Activated T-helper 1 cell treated with anti-CD3 and anti-CD28 coated beads, Interleukin-12 subunit alpha, Interleukin-12 subunit beta, Interleukin-2, Interleukin-4 antibody, amounts not matched to agents 30 ng/mL and 10 ng/mL and 1 ng/mL, durations not matched to agents 14 hours and 24 hours and 36 hours (primary cell): ENCODE measurements at places on chromosomes 7 and 10. TPM values are rescaled to one million over a fixed set of nuclear protein-coding genes. Genes with fewer than 3 reads are reported as not detected.

Gene SPDYE8
- not detected in 2 replicates for total RNA-seq

DNA sequence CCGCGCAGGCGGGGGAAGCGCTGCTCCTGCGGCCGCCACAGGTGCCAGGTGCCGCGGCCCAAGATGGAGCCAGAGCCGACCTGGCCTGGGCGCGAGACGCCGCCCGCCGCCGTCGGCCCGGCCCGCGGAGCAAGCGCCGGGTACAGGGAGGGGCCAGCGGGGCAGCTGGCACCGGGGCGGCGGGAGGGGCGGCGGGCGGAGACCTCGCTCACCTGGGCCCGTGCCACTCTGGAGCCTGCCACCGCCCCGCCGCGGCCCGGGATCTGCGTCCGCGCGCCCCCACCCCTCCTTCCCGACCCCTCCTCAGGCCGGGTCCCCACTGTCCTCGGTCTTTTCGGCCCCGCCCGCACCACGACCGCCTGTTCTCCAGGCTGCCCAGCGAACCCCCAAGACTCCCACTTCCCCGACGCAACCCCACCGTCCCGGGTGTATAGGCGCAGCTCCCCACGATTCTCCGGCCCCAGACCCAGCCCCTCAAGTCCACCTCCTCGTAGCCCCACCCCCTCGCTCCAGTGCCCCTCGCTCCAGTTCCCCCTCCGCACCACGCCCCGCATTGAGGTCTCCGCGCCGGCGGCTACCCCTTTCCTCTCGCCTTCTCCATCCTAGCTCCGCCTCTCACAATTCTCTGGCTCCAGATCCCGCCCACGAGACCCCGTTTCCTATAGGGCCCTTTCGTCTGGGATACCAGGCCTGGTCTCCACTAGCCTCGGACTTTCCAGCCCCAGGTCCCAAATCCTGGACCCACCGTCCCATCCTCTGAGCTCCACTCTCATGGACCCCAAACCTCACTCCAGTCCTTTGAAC lies at the start of gene GPRIN2:
GPRIN2 (minus strand) TSS at position 144 of the 804 bp plus-strand sequence. CDS start 5,922 bp downstream, outside the sequence.
- peaks cover 6% of the 10 kb centered on the region for H3K27me3 ChIP-seq
- no peak within 1 kb of the TSS for H3K27ac ChIP-seq
- no peak within 1 kb of the TSS for H3K4me3 ChIP-seq
- DNase-seq: no peak
- no peaks in the 10 kb centered on the region for H3K36me3 ChIP-seq

Gene ANKRD1
- not detected in 2 replicates for total RNA-seq

DNA sequence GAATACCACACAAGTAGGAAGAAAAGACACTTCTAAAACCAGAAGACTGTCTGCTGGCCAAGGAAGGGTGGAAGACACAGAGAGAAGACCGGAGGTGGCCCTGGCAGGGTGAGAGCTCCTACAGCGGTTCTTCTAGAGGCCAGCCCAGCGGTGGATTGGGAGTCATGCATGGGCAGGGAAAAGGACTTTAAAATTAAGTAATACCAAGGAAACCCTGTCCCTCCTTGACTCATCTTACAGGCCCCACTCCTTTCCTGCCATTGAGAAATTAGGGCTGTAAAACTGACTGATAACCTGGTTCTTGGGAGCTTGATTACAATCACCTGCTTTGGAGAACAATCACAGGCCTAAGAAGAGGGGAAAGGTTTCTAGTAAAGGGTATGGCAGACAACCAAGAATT lies 16.1 kb downstream of the CALML3 start:
- no peak overlapping the region for H3K27ac ChIP-seq
- DNase-seq: no peak
- no peaks in the 10 kb centered on the region for H3K4me1 ChIP-seq
- H3K4me3 ChIP-seq: no peak overlapping the region
- H3K27me3 ChIP-seq: peaks cover 14% of the 10 kb centered on the region

GRCh38 chr10:24603333-24603732 lies 120.4 kb downstream of the ARHGAP21 start:
- peak overlapping the region; percentile 95 for H3K27ac ChIP-seq
- no peaks in the 10 kb centered on the region for H3K27me3 ChIP-seq
- no peak for DNase-seq

DNA sequence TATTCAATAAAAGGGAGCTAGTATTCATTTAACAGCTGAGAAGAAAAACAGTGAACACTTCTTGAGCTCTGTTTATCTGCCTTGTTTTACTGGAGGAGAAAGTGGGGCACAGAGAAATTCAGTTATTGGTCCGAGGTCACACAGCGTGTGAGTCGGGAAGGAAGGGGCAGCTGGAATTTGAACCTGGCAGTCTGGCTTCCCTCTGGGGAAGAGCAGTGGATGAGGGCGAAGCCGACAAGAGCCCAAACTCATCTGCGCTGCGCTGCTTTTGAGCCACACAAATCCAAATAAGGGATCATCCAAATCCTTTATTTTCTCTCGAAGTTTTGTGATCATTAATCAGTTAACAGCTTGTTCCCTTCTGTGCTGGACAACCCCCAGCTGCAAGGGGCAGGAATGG lies 23.7 kb upstream of the PFKFB3 start:
- H3K27ac ChIP-seq: no peak overlapping the region
- H3K4me3 ChIP-seq: no peak overlapping the region
- no peaks in the 10 kb centered on the region for H3K27me3 ChIP-seq

DNA sequence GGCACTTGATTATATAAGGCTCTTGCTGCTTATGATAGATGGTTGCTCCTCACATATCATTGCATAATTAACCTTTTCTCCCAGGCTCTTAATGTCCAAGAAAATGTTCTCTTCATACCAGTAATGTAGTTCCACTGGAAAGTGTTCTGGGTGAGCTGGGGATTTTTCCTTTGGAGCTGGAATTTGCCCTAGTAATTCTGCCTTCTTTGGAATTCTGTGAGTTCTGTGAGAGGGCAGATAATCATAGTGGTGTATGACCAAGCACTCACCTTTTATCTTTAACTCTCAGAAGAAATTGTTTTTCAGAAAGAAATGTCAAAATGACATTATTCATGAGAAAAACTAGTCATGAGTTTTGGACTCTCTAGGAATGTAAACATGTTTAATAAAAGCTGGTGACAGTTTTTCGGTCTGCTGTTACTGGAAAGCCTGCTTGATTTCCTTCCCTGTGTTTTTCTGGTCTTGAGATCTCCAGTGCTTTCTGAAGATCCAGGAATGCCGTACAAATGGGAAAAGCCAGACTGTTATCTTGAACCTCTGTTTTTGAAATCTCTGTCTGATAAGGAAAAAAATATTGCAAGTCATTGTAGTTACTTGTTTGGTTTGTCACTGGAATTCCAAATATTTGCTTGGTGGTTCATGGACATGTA lies 148.3 kb upstream of the PRPS1L1 start:
- no peak overlapping the region for H3K4me3 ChIP-seq
- H3K27me3 ChIP-seq: peaks cover 11% of the 10 kb centered on the region
- no peak overlapping the region for H3K27ac ChIP-seq
- H3K4me1 ChIP-seq: peaks cover 12% of the 10 kb centered on the region

GRCh38 chr7:139242741-139243281 lies 11.8 kb downstream of the UBN2 start:
- H3K4me1 ChIP-seq: peaks cover 15% of the 10 kb centered on the region
- no peak for DNase-seq
- H3K36me3 ChIP-seq: peaks cover 41% of the 10 kb centered on the region
- no peak overlapping the region for H3K4me3 ChIP-seq

GRCh38 chr7:52838981-52839411 lies 196.4 kb upstream of the POM121L12 start:
- DNase-seq: no peak
- no peaks in the 10 kb centered on the region for H3K27me3 ChIP-seq
- H3K27ac ChIP-seq: no peak overlapping the region
- H3K36me3 ChIP-seq: no peaks in the 10 kb centered on the region
- no peaks in the 10 kb centered on the region for H3K4me1 ChIP-seq

DNA sequence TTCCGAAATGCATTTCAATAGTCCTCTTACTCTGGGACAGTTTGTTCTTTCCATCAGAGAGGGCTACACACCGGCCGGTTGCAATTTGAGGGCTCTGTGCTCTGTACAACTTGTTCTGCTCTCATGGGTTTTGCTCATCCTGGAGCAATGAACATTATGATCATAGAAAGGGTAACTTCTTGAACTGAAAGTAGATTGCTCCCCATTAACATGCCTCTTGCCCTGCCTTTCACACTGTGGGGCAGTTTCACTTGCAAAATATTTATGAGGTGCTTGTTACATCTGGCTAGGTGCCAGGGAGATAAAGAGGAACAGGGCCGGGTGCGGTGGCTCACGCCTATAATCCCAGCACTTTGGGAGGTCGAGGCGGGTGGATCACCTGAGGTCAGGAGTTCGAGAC lies 97.3 kb upstream of the MPP7 start:
- H3K4me1 ChIP-seq: no peaks in the 10 kb centered on the region
- DNase-seq: no peak
- H3K4me3 ChIP-seq: no peak overlapping the region
- H3K27ac ChIP-seq: no peak overlapping the region
- H3K36me3 ChIP-seq: no peaks in the 10 kb centered on the region

- DNase-seq: peak; percentile 39
- peak overlapping the region; percentile 64 for H3K4me3 ChIP-seq
- peaks cover 13% of the 10 kb centered on the region for H3K36me3 ChIP-seq
- H3K27me3 ChIP-seq: peaks cover 3% of the 10 kb centered on the region
- H3K27ac ChIP-seq: peak overlapping the region; percentile 91
- H3K4me1 ChIP-seq: peaks cover 85% of the 10 kb centered on the region
Measured at GRCh38 chr10:124722798-124723783, 21.1 kb downstream of the FAM53B start.

DNA sequence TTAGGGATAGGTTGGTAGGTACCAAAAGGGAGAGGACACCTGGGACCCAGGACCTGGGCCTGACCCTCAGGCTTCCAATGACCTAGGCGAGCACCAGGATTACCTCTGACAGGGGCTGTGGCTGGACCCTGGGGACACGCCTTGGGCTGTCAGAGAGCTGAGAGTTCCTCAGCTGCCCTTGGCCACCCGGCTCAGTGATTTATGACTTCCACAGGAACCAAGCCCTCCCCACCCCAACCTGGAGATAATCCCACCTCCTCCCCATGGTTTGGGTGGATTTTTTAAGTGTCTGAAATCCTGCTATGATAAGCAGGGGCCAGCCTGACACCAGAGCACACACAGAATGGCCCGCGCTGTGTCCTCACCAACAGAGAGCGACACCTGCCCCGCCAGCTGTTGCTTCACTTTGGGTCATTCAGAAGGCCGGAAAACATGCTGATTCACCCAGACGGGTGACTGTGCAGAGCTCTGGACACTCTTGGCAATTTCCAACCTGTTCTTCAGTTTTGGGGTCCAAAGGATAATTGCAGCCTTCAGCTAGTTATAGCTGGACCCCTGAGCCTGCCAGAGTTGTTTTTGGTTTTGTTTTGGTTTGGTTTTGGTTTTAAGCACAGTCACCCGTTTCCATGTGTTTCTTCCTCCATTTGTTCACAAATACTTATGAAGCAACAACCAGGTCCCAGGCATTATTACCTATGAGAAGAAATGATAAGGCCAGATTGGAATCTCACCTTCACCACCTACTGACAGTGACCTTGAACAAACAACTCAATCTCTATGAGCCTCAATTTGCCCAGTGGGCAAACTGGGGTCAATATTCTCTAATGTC lies 78.2 kb downstream of the RAB11FIP2 start:
- no peak overlapping the region for H3K27ac ChIP-seq
- H3K4me1 ChIP-seq: no peaks in the 10 kb centered on the region
- peaks cover 5% of the 10 kb centered on the region for H3K27me3 ChIP-seq
- H3K36me3 ChIP-seq: no peaks in the 10 kb centered on the region

GRCh38 chr10:11869219-11869618 lies 46.1 kb downstream of the PROSER2 start:
- no peaks in the 10 kb centered on the region for H3K36me3 ChIP-seq
- H3K4me1 ChIP-seq: peaks cover 11% of the 10 kb centered on the region
- H3K27me3 ChIP-seq: peaks cover 54% of the 10 kb centered on the region
- H3K27ac ChIP-seq: no peak overlapping the region
- no peak for DNase-seq
- H3K4me3 ChIP-seq: no peak overlapping the region

- no peaks in the 10 kb centered on the region for H3K27me3 ChIP-seq
- H3K4me1 ChIP-seq: no peaks in the 10 kb centered on the region
- no peak for DNase-seq
Measured at GRCh38 chr10:118572256-118573041, 23.0 kb downstream of the PRLHR start.

DNA sequence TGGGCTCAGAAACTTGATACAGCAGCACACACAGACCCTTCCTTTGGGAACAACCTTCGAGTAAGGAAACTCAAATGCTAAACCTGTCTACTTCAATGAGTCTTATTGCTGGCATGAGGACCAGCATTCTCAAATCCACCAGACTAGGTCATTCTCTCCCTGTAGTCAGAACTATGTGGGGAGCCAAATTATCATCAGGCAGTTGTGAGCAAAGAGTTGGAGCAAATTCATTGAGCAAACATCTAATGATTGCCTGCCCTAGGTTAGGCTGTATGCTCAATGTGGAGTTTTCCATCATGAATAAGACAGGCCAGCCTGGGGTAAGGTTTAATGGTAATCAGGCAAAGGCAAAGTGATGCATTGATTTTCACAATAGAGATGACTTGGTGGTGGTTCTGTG lies 3.6 kb downstream of the EPDR1 start:
- H3K27ac ChIP-seq: no peak overlapping the region
- H3K27me3 ChIP-seq: peaks cover 32% of the 10 kb centered on the region
- peaks cover 5% of the 10 kb centered on the region for H3K4me1 ChIP-seq
- no peak for DNase-seq

DNA sequence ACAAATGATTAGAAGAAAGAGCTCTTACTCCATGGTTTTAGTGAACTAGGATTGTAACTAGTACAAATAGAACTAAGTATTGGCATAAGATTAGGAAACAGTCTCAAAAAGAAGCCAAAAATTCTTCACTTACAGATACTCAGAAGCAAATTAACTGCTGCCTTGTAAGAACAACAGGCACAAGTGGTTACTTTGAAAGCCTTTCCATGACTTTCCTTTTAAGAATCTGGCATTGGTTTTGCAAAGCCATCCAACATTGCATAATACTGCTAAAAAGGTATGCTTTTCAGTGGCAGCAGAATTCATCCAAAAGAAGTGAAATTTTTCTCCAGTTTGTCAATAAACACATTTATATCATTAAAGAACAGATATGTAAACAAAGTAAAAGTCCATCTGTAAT lies 126.8 kb upstream of the ODAD2 start:
- H3K36me3 ChIP-seq: no peaks in the 10 kb centered on the region
- H3K4me1 ChIP-seq: no peaks in the 10 kb centered on the region
- H3K27ac ChIP-seq: no peak overlapping the region
- H3K4me3 ChIP-seq: no peak overlapping the region
- no peaks in the 10 kb centered on the region for H3K27me3 ChIP-seq
- no peak for DNase-seq

- H3K27me3 ChIP-seq: no peaks in the 10 kb centered on the region
- H3K4me1 ChIP-seq: no peaks in the 10 kb centered on the region
- no peak overlapping the region for H3K4me3 ChIP-seq
- H3K36me3 ChIP-seq: no peaks in the 10 kb centered on the region
- no peak for DNase-seq
- H3K27ac ChIP-seq: no peak overlapping the region
Measured at GRCh38 chr7:30079880-30080279, 51.7 kb downstream of the PLEKHA8 start.

GRCh38 chr10:32317795-32318357 lies 29.1 kb downstream of the EPC1 start:
- H3K4me3 ChIP-seq: no peak overlapping the region
- H3K36me3 ChIP-seq: peaks cover 15% of the 10 kb centered on the region

- H3K4me3 ChIP-seq: no peak overlapping the region
- no peaks in the 10 kb centered on the region for H3K27me3 ChIP-seq
- H3K36me3 ChIP-seq: no peaks in the 10 kb centered on the region
- DNase-seq: no peak
- peaks cover 5% of the 10 kb centered on the region for H3K4me1 ChIP-seq
Measured at GRCh38 chr7:8388257-8388625, 45.2 kb upstream of the NXPH1 start.

Gene SFTPA1
- not detected in 2 replicates for total RNA-seq

Gene MMRN2
- total RNA-seq: not detected in 2 replicates
